AG09319 (cell line): ENCODE measurements at places on chromosomes 7 and 10.

DNA sequence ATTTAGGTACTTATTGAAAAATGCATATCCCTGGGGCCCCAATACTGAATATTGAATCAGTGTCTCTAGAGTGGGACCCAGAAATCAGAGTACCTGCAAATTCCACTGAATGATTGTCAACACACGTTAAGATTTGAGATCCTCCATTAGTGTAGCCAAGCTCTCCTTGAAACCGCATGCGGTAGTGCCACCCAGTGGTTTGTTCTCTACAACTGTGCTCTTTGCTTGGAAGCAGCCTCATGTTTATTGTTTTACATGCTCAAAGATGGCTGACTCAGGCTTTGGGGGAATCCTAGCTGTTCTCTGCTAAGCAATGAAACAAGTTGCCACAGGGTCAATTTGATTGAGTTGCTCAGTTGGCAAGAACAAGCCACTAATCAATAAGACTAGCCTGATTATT lies 340.2 kb upstream of the CELF2 start:
- peak; percentile 25 for DNase-seq

DNA sequence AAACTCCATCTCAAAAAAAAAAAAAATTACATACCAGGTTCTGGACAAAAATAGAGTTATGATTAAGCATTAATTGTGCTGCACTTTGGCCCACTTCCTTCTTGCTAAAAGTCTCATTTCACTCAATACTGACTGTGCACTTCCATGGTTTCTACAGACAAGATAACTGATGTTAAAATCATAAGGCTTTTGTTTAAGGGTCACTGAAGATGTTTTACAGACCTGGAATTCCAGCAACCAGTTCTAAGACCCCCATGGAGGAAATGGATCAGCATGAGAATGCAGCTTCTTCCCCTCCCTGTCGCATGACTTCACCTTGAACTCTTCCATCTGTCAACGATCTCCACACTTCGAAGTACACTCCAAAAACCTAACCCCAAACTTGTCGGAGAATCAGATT lies 1191.8 kb upstream of the AUTS2 start:
- DNase-seq, result no peak

- no peak for DNase-seq
Observed at GRCh38 chr7:25353196-25353595, 124.9 kb upstream of the NPVF start.

DNA sequence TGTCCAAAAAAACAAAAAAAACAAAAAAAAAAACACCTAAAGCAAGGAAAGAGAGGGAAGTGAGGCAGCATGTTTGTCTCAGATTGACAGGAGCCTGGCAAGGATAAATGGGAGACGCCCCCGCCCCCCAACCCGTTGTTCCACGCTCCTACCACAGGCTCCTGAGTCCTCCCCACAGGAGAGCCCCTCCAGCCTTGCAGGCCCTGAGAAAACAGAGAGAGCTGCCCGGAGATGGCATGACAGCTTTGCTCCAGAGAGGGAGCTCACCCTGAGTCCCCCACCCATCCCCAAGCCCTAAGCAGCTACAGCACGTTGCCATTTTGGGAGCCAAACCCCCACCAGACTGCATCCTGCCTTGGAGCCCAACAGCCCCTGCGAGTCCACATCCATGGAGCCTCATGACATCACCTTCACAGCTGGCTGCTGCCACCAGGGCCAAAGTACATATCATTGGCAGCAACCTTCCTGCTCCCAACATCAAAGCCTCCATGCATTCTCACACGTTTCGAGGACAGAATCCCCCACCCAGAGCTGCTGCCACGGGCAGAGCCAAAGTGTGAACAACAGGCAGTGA lies 1283.3 kb downstream of the TYW1 start:
- no peak for DNase-seq

DNA sequence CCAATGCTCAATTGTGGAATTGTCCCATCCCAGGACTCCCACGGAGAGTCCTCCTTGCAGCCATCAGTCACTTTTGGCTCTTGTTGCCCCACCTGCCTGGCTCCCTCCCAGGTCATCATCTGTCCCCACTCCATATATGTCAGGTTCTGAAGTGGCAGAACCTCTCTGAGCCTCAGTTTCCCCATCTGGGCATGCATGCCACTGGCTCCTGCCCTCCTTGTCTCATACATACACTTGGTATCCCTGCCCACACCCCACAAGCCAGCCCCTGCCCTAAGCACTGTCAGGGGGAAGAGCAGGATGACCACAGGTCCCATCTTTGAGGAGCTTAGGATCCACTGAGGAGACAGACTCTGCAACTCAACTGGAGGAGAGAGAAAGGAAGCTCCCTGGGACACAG lies 156.9 kb downstream of the GRID1 start:
- DNase-seq, result no peak

DNA sequence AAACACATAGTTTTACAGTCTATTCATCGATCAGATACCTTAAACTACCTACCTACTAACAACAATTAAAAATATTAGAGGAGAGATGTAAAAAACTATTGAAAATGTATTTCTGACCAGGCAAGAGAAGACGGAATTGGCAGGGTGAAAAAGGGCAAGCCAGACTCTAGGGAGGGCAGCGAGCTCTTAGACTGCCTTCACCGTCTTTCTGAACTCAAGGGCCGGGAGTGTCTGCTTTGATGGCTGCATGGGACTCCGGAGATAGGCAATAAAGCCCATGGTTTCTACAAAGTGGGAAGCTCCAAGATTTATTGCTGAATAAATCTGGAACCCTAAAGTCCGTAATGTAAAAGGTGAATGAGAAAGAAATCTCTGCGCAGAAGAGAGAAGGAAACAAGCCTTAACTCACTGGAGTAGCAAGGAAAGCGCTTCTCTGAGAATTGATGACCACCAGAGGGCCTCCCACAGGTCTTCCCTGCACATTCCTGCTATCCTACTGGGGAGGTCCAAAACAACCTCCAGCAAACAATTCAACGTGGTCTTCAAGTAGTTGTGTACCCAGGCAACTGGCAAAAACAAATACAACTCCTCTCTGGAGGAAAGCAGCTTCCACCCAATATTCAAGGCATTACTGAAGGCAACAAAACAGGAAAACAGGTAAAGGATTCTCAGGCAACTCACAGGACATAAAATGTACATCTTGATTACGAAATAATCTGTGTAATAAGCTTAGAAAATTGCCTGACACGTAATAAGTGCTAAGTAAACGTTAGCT lies 181.3 kb downstream of the SDK1 start:
- no peak for DNase-seq

DNA sequence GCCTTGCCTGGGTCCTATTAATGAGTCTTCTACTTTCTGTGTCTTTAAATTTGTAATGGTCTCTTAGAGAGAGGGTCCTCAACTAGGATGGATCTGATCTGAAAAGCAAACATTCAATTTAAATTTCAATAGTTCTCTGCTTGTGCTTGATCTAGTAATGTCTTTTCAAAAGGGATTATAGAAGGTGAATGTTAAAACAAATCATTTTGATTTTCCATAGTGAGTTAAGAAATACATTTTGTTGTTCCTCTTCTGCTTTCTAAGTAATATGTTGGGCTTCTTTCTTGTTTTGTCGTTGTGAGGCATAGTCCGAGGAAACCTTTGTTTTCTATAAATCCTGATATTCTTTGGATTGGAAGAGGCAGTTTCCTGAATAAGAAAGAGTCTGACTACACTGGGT lies 18.8 kb downstream of the NRF1 start:
- no peak for DNase-seq

DNA sequence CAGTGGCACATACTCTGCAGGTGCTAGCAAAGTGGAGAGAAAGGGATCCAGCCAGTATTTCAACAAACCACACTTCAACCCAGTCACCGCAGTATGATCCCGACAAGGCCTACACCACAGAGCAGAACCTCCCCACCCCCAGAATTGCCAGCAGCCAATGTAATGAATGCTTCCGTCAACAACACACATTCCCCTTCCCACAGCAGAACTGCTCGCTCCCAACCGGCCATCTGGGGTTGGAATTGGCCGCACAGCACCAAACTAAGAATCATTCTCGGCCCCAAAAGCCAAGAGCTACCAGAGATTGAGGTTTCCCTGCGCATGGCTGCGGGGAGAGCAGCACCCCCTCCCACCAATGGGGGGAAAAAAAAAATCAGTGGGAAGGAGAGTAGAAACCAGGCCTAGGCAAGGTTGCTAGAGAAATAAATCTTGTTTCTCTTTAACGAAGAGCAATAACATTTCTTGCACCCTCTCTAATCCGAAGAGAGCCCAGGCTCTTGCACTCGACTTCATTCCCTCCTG lies 1.1 kb downstream of the WASL start:
- DNase-seq, result no peak

GRCh38 chr10:130394832-130395231 lies 258.6 kb downstream of the GLRX3 start:
- no peak for DNase-seq

GRCh38 chr7:6171532-6172223 lies 100.7 kb downstream of the CYTH3 start:
- DNase-seq, result no peak

GRCh38 chr7:142714375-142714774 lies 34.9 kb upstream of the PRSS1 start:
- no peak for DNase-seq

- no peak for DNase-seq
Observed at GRCh38 chr10:51297438-51297837, 223.2 kb downstream of the PRKG1 start.

DNA sequence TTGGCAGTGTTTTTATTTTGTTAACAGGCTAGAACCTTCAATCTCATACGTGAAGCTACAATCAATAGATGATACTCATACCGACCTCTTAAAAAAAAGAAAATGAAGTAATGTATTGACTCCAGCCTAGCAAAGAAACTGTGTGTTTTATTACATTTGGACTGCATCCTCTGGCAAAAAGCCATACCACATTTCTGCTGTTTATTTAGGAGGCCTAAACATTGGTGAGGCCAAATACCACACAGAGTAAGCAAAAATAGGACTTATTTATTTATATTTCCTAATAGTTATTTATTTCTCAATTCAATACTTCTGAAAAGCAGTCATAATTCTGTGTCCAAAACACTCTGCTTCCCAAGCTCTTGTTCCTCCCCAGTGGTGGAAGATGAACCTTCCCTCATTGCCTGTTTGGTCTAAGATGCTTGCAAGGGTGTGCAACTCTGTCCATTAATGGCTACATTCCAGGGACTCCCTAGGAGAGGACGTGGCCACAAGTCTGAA lies 398.8 kb upstream of the KLF6 start:
- peak; percentile 77 for DNase-seq

GRCh38 chr7:22732556-22733126 lies 5.6 kb downstream of the IL6 start:
- no peak for DNase-seq

DNA sequence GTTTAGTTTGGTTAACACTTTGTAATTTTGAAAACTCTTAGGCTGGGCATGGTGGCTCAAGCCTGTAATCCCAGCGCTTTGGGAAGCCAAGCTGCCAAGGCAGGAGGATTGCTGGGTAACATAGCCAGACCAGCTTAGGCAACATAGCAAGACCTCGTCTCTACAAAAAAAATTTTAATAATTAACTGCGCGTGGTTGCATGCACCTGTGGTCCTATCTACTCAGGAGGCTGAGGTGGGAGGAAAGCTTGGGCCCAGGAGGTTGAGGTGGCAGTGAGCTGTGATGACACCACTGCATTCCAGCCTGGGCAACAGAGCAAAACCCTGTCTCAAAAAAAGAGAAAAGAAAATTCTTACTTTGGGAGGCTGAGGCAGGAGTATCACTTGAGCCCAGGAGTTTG lies 18.2 kb downstream of the MYOZ1 start:
- DNase-seq, result no peak

DNA sequence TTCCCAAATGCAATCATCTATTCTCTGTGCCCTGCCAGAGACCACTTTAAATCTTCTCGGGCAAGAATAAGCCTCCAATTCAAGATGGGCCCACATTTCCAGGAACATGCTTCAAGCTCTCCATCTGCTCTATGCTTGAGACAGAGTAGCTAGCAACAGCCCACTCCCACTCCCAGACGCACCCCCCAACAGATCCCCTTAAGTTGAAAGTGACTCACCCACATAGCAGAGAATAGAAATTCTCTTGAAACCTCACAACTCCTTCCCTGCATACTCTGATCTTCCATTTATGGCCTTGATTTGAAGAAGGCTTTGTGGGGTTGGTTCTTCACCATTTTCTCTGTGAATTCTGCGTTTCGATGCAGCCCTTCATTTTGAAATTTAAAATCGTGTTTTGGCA lies 604.0 kb downstream of the INHBA start:
- no peak for DNase-seq

GRCh38 chr10:34612446-34612845 lies 202.7 kb downstream of the PARD3 start:
- no peak for DNase-seq

GRCh38 chr10:6242089-6242488 lies 39.4 kb downstream of the PFKFB3 start:
- DNase-seq, result no peak

- DNase-seq, result no peak
Observed at GRCh38 chr10:29688230-29688661, 53.5 kb upstream of the SVIL start.

DNA sequence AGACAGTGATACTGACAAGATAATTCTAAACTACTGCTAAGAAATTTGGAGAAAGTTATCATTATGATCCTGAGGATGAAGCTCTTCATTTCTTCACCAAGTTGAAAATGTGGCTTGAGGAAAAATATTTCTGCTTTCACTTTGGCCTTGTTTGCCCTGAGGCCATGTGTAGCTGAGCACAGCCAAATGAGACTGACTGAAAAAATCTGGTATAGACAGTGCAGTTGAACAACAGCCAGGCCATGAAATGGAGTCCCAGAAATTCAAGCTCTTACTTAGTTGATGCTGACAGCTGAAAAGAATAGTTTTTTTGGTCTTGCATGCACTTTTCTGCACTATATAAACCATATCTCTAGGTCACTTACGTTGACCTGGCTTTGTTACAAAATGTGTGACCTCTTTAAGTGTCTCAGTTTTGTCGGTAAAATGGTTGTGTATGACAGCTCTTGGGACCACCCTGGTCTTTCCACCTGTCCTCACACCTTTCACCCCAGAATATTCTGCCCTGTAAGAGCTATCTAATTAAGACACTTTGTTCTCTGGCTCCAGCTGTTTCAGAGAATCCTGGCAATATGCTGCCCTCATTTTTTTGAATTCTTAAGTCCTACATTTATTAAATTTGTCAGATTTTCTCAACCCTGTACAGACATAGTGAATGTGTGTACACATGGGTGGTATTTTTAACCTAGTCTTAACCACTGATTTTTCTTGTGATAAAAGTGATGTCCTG lies 91.3 kb downstream of the CD36 start:
- peak; percentile 75 for DNase-seq

GRCh38 chr10:112336556-112337201 lies 37.2 kb upstream of the ACSL5 start:
- no peak for DNase-seq
